ENCODE measurements at places on chromosomes 12 and 14.
A peak's percentile ranks its signal among the peaks of the same experiment; 100 is the strongest.

DNA sequence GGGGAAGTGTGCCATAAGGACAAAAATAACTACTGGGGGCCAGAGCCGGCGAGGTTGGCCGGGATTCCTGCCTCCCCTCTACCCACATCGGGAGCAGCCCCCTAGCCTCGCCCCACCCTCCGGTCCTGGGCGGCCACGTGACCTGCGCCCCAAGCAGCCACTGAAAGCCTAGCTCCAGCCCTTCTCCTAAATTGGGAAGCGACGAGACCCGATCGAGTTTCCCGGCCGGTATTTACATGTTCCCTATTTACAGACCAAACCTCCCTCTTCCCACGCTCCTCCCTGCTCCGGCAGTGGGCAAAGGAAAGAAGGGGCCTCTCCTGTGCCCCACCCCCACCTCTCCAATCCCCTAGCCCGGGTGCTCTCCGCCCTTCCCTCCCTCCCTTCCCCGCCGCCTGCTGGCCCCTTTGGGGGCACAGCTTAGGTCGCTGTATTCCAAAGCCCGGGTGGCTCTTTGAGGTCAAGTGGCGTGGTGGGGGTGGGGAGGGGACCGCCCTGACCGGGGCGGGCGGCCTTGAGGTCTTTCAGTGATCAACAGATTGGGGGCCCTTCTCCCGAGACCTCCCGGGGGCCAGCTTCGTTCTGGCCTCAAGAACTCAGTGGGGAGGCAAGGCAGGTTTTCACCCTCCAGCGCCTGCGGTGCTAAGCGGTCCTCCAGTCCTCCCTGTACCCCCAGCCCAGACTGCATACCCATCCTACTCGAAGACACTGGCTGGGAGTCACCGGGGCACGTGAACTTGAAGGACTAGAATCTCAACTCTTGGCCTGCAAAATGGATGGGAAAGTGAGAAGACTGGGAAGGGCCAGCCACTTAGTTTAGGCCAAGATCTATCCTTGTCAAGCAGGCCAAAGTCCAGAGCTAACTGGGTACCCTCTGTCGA lies 6.3 kb upstream of the CTDSP2 start:
- no peak for DNase-seq

GRCh38 chr14:73887318-73887616 lies 608 bp downstream of the ZNF410 start:
- DNase-seq, result no peak

DNA sequence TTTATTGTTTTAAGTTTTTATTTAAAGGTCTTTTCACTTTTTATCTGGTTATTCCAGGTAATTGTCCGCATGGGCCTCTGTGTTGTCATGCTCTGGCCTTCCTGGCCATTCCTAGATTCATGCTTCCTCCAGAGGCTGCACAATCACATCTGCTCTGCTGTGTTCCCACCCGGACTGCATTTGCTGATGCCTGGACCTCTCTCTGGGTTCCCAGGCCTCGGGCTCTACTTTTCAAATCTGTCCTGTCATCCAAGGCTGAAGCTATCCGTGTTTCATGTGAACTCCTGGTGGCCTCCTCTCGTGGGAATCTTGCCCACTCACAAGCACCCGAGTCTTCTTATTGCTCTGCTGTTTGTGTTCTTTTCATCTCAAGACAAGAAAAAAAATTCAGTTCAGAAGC lies 16.1 kb upstream of the VDR start:
- no peak for DNase-seq

DNA sequence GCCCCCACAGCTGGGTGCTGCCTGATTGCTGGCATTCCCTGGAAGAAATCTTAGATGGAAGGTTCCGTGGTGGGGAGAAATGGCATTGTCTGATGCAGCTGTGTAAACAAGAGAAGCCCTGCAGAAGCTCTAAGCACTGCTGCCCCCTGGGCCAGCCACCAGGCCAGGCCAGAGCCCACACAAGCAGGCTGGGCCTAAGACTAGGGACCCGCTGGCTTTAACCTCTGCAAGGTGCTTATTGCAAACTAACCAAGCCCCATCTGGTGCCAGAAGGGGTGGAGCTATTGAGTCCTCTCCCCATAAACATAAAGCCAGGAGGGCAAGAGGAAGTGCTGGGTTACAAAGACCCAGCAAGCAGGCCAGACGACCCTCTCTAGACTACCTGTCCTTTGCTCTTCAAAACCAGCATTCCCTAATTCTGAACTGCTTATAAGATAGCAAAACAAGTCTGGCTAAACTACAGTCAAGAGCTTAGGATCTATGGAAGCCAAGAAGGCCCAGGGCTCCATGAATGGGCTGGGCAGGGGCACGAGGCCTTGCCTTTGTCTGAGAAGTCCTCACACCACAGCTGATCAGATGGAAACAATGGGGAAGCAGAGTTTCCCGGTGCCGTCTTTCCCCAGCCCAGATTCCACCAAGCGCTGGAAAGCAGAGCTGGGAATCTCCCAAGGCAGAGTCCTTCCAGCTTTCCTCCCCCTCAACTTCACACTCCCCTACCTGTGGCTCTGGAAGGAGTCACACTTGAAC lies 28.8 kb downstream of the P2RX4 start:
- no peak for DNase-seq

DNA sequence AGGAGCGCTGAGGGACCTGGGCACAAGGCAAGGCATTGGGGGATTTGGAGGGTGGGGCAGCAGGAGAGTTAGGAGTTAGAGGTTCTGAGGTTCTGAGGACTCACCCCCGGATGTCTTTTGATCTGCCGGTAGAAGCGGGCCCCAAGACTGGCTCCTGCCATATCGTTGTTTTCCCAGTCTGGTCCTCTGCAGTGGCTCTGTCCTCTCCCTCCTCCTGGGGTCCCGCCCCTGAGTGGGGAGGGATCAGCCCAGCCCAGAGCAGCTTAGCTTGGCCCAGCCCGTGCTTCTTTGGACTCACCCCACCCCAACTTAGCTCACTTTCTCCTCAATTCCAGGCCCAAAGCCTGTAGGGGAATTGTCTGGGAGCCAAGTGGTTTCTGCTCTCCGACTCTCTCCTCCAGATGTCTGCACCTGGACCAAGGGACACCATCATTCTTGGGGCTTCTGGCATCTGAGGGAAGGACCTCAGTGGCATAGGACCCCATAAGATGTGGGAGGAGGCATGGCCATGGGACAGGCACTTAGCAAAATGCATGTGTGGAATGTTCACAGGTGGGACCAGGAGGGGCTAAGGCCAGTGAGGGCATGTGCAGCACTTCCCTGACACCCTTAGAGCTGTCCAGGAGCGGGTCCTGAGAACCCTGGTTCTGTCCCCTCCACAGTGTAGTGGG lies 7.5 kb downstream of the SHMT2 start:
- no peak for DNase-seq

GRCh38 chr14:92224358-92224954 lies 98.5 kb upstream of the SLC24A4 start:
- DNase-seq, result no peak

- DNase-seq, result peak; percentile 78
These were observed 33.8 kb downstream of the CREBL2 start for GRCh38 chr12:12645485-12645884.

DNA sequence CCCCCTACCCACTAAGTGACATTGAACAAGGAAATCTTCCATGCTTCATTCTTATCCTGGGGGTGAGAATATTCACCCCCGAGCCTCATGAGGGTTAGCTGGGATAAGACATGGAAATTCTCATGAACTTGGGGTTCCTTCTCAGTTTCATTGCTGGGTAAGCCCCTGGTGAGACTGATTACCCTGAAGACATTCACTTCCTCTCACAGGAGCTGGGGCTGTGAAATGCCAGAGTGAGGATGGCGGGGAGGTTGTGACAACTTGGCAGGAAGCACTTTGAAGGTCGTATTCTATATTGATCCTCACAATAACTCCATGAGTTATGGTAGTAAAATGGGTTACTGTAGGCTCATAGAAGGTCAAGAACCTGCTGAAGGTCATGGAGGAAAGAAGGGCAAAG lies 43.5 kb downstream of the ESRRB start:
- no peak for DNase-seq

- no peak for DNase-seq
These were observed 665.3 kb downstream of the TRHDE start for GRCh38 chr12:72937486-72937885.

DNA sequence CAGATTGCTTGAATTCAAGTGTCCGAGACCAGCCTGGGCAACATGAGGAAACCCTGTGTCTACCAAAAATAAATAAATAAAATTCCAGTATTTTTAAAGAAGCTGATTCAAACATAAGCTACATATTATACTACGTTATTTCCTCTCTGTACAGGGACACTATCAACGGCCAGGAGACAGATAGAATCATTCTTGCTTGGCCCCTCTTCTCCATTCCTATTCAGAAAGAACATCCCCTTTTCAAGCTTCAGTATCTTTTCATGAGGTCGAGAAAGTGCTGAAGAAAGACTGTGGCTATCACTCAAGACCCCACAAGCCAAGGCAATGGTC lies 314 bp upstream of the DHRS7 start:
- DNase-seq, result no peak

GRCh38 chr12:98639491-98639890 lies 5.1 kb downstream of the IKBIP start:
- no peak for DNase-seq

DNA sequence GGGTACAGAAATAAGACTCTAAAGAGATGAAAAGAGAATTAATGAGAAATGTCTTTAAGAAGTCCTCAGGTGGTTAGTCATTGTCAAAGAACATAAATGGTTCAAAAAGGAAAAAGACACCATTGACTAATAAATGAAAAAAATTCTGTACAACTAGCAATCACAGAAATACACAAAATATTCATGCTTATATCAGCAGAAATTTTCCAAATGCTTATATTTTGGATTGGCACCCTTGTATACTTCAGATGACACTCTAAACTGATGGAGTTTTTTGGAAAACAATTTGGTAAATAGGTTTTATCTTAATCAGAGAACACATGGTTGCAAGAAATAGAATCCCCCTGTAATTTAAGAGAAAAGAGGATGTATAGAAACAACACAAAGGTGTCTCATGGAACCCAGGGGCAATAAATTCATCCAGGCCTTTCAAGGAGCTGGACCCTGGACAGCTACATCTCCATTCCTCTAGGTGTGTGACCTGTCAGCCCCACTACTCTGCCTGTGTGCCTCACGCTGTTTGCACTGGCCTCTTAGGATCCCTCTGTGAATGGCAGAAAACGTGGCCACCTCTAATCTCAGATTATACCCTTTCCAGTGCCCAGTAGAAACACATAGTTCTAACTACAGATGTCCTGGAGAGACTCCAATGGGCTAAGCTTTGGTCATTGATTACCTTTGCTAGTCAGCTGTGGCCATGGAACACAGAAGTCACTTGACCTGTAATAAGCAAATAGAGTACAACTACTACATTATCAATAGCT lies 110.2 kb downstream of the FGD4 start:
- no peak for DNase-seq

- no peak for DNase-seq
These were observed 180.0 kb upstream of the PRMT8 start for GRCh38 chr12:3311027-3311402.

- DNase-seq, result no peak
These were observed 96.7 kb downstream of the TMX1 start for GRCh38 chr14:51336734-51337133.

Measured in CD4-positive, alpha-beta T cell treated with Interleukin-21 for 1 hour (primary cell).